Left forelimb (tissue), 1 donor: ENCODE measurements at places on chromosomes 7 and 10.

GRCh38 chr7:133139350-133139749 lies 57.5 kb upstream of the CHCHD3 start:
- DNase-seq: no peak

- DNase-seq: no peak
Measured at GRCh38 chr7:67588631-67589030, 592.0 kb downstream of the TYW1 start.

GRCh38 chr10:119059557-119059956 lies 21.1 kb downstream of the EIF3A start:
- DNase-seq: no peak

GRCh38 chr10:102665904-102666509 lies 21.7 kb downstream of the TRIM8 start:
- no peak for DNase-seq

DNA sequence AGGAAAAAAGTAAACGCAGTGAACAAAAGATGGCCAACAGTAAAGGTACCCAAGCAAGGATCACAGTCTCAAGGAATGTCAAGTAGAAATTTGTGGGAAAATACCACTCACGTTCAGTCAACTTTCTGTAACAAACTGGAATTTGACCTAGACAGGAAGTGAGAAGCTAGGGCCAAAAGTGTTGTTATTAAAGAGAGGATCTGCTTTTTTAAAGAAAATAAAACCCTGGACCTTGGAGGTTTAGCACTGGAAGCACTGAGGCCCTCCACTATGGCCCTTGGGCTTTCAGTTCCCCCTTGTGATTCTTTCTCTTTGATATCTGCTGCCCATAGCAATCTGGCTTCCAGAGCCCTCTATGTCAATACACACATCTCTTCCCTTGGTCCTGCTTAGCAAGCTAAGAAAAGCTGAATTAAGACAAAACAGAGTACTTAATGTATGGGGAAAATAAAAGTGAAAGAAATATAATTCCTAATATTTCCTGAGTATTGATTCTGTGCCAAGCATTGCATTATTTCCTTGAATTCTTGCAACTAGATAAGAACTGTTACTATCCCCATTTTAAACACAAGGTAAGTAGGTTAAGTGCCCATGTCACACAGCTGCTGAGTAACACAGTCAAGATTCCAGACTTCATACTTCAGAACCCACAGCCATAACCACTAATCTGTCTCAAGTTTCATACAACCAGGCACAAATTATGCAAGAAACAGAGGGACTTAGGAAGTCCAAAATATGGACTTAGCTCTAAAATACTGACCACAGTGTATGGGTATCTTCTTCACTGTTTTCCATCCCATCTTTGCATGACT lies 2.6 kb upstream of the ZNF438 start:
- no peak for DNase-seq

DNA sequence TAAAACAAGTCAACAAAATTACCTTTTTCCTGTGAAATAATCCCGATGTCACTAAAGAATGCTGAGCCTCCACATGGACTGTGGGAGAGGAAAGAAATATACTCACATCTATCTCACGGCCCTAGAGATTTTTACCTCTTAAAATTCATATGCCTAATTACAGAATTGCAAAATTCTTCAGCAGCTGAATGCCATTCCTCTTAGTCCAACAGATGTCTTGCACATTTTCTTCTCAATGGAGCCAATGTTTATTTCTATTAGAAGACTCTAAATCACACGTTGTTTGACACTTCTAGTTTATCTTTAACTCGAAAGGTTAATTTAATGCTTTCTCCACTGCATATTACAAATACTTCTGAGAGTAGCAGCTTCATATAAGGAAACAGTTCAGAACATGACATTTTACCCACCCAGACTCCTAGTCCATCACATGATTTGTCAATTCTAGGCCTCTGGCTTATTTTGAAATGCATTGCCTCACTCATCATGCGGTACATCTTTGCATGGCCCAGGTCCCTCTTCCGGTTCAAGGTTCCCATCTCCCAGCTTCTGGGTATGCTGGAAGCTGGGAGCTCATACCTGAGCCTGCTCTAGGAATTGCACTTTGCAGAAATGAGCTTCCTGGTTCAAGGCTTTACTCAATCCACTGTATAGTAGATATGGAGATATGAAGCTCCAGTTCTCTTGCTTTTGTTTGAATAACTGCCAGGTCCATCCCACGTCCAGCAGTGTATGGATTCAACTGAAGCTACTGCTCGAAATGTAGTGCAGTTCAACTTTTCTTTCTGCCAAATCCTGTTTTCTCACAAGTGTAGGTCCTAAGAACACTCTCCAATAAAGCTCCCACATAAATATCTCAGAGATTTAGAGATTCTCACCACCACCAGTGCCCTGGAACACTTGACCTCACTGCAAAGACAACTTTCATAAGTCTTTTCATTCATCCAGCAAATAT lies 306.2 kb downstream of the GPR37 start:
- DNase-seq: no peak

- no peak for DNase-seq
Measured at GRCh38 chr7:40186586-40186985, 51.8 kb downstream of the SUGCT start.

GRCh38 chr10:4807761-4808507 lies 18.1 kb upstream of the AKR1E2 start:
- DNase-seq: no peak

GRCh38 chr7:121211253-121211652 lies 117.5 kb upstream of the WNT16 start:
- DNase-seq: no peak

DNA sequence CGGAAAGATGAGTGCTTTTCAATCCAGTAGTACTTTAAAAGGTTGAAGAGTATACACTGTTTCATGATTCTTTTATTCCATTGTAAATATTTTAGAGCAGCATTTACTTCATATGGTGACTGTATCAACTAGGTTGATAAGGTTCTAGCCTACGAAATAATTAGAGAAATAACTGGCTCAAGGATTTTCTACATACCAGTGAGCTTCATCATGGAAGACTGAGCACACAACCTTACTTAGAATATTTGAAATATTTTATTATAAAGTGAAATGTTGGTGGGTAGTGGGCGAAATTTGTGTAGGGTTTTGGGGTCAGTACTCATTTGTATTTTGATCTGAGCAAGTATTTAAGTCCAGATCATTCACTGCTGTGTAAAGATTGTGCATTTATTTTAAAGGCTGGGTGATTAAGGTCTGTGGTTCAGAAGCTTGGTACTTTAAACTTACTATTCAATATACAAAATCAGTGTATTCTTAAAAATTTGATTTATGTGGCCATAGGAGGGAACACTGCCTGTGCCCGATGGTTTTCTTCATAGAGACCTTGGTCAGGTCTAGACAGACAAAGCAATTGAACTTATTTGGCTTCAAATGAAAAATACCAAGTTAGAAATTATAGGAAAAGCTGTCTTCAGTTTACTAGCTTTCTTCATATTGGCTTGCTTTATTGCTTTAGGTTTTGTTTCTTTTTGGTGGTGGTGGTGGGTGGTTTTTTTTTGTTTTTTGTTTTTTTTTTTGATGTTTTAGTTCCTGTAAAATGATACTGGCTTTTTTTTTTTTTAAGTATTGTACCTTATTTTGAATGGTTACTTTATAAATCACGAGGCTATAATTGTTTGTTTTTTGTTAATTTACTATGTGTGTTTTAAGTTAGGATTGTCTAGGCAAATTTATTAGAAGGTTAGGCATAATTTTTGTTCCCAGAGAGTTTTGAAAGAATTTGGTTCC lies 3.0 kb downstream of the KMT2E start:
- DNase-seq: no peak

GRCh38 chr7:107543338-107543993 lies 20.3 kb downstream of the COG5 start:
- DNase-seq: no peak

DNA sequence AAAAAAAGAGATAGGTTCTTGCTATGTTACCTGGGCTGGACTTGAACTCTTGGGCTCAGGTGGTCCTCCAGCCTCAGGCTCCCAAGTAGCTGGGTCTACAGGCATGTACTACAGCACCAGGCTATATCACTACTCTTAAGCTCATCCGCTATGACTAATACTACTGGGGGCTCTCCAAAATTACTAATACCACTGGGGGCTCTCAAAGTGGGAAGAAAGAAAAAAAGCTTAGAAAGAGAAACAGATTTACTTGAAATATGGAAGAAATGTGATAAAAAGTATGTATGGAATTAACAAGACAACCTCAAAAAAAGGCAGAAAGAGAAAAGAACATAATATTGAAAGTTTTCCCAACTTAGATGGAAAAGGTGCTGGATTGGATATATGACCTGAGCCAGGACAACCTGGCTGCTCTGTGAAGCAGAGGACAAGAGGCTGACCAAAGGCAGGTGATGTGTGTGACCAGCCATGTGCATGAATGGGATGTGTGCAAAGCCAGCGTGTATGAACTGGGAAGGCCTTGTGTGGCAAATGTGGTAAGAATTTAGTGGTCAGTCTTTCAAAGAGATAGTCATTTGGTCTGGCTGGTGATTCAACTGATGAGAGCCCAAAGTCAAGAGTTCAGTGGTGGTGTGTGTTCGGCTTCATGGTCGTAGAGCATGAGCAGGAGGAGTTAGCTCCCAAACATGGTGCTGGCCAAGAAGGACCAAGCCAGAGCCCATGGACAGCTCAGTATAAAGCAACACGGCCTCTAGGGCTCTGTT lies 232.4 kb upstream of the KLF14 start:
- DNase-seq: no peak

DNA sequence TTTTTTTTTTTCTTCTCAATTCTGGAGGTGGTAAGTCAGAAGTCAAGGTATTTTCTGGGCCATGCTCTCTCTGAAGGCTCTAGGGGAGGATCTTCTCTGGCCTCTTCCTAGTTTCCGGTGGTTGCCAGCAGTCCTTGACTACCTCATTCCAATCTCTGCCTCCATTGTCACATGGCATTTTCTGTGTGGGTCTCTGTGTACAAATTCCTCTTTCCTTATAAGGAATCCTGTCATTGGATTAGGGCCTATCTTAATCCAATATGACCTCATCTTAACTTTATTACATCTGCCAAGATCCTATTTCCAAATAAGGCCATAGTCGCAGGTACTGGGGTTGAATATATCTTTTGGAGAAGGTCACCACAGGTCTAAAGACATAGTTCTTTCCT lies 129.3 kb upstream of the PRR15 start:
- DNase-seq: no peak

DNA sequence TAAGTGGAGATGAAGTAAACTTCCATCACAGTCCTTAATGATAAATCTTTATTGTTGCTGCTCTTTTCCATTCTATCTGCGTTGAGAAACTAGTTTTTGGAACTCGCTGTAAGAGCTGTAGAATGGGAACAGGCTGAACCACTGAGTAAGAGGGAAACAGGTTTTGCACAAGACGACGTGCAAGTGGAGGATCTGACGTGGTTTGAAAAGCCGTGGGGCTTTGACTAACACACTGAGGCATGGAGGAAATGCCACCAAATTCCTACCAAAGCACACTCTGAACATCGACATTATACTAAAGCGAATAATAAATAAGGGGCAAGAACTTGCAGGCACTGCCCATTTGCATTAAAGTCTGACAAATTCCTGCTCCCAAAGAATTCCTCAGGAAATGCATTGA lies 160.6 kb downstream of the KLF6 start:
- DNase-seq: no peak

DNA sequence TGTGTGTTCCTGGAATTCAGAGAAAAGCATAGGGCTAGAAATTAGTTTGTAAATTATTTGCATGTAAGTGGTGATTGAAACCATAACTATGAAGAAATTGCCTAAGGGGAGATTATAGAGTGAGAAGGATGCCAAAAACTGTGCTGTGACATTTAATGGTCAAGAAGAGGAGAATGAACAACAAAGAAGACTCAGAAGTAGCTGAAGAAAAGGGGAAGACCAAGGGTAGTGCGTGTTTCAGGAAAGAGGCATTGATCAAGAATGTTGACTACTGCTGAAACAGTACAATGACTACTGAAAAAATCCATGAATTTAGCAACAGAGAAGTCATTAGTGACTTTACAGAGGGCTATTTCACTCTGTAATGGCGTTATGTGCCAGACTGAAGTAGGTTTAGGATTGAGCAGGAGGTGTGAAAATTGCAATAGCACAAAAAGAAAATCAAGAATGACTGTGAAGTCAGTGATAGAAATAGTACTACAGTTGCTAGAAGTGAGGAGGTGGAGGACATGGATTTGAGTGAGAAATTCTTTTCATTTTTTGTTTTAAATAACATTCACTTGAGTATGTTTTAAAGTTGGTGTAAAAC lies 28.9 kb upstream of the SAMD9L start:
- no peak for DNase-seq

DNA sequence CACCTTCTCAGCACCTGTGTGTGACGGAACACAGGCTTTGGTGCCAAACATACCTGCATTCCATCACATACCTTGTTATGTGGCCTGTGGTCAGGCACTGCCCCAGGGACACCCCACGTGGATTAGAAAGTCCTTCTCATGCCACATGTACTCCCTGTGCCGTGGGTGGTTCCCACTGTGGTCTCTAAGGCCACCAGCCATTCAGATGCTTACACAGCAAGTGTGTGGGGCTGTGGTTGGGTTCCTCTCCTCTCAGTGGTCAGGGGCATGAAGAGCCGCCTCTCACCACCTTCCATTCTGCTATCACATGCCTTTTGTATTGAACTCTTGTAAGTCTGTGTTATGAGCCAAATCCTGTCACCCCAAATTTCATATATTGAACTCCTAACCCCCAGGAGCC lies 85.1 kb upstream of the IGFBP3 start:
- DNase-seq: no peak

DNA sequence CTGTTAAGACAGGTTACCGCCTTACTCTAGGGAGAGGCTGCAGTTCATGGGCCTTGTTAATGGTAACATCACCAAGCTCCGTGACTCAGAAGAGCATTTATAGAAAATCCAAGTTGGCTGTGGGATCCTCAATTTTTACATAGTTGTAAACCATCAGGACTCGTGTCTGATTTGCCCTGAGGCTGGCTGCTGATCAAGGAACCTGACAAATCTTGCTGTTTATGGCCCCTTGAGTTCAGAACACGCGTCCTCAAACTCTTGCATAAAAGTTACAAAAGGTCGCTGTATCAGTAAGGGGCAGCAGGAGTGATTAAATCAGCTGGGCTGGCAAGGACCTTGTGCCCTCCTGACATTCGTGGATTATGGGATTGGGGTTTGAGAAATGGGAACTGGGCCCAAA lies 4.6 kb downstream of the SLC13A4 start:
- no peak for DNase-seq

DNA sequence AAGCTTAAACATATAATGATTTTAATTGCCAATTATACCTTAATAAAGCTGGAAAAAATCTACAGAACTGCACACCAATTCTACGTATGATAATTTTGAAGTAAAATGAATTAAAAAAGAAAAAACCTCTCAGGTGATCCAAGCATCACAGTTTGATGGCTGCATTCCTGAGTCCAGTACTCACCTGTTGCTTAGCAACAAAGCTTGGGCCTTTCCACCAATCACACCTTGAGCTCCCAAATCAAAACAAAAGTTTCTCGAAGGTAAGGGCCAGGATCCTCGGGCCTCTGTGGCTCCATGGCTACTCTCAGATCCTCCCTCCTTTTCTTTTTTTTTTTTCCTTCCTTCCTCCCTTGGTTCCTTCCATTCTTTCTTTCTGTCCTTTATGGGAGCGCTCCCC lies 137.2 kb upstream of the PCBD1 start:
- no peak for DNase-seq
